ENCODE measurements at places on chromosomes 1 and 21. TPM values are rescaled to one million over a fixed set of nuclear protein-coding genes. Genes with fewer than 3 reads are reported as not detected.

MAP1LC3C gene
- total RNA-seq, result not detected

OR10T2 gene
- total RNA-seq, result not detected

LRRC53 gene
- not detected for total RNA-seq

OR14K1 gene
- not detected for total RNA-seq

RGS13 gene
- total RNA-seq, result not detected

RPF1 gene
- total RNA-seq, result 42.6 TPM

ATAD3C gene
- 3.1 TPM for total RNA-seq

PRDM16 gene
- total RNA-seq, result not detected

FCRLB gene
- 1.4 TPM for total RNA-seq

KIF17 gene
- total RNA-seq, result not detected

FRRS1 gene
- 9.0 TPM for total RNA-seq

UMODL1 gene
- total RNA-seq, result not detected

CD84 gene
- not detected for total RNA-seq

SSBP3 gene
- 18.2 TPM for total RNA-seq

TMPRSS3 gene
- 0.05 TPM for total RNA-seq

OR6K3 gene
- not detected for total RNA-seq

Measured in HT-29 (cell line).